Thyroid gland (tissue), 4 donors: ENCODE measurements at places on chromosomes 2 and 18. TPM values are rescaled to one million over a fixed set of nuclear protein-coding genes. Genes with fewer than 3 reads are reported as not detected.
A peak's percentile ranks its signal among the peaks of the same experiment; 100 is the strongest.

GRCh38 chr18:75376004-75376403 lies 51.5 kb downstream of the SMIM21 start:
- no peak for DNase-seq

DNA sequence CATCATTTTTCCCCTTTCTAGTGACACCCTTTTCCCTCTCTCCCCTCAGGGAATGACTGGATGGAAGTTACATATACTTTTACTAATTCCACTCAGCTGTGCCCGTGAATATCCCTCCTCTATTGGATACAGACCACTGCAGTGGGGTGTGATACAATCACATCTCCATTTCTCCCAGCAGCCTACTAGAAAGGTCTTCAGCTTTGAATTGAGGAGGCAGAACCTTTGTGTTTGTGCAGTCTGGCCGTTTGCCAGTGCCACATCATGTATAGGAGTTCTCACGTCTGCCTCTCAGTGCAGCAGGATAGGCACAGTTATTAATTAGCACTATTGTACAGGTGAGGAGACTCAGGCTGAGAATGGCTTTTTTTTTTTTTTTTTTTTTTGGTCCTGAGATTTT lies 16.4 kb downstream of the TNFRSF11A start:
- no peak for DNase-seq

DNA sequence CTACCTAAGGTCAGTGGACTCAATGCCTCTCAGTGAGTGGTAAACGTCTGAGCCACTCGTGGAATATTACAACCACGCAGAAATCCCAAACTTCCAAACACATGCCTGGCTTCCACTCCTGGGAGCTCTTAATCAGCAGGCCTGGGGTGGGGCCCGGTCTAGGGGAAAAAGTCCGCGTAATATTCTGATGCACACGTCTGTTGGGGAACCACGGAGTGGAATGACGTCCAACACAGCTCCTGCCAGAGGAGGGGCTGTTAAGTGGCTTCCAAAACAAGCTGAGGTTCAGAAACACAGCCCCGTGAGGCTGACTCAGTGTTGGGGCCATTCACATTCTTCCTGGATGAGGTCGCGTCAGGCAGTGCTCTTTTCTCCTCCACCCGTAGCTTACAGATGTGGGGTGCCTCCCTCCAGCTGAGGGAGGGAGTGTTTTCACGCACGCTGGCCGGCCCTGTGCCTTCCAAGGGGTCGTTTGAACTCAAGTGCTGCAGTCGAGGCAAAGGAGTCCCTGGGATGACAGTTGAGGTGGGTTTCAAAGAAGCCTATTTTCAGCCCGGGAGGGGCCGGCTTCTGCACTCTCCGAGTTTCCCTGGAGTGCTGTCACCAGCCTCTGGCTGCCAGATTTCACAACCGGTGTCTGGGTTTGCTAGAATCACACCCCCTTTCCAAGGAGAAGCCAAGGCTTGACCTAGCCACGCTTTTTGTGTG lies 73.1 kb downstream of the ACKR3 start:
- peak; percentile 59 for DNase-seq

GRCh38 chr2:177984749-177985148 lies 87.8 kb downstream of the PDE11A start:
- no peak for DNase-seq

DNA sequence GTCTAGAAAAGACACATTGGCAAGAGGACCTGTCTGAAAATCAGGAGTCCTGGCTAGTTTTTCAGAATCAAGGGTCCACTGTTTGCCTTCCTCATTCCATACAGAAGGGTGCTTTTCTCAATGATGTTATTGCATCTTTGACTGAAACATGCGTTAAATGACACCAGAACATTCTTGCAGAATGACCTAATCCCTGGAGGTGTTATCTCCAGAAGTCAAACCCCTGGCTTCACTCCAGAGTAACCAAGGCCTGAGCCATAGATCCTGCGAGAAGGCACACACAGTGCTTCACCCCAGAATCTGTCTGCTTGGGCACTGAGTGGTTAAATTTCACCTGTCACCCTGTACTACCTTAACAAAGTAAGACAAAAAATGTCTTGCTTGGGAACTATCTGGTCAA lies 1055.2 kb upstream of the FANCL start:
- no peak for DNase-seq

- DNase-seq, result no peak
These were observed 73.5 kb downstream of the ZCCHC2 start for GRCh38 chr18:62596145-62597005.

GRCh38 chr18:46916551-46917107 lies 678 bp downstream of the PIAS2 start:
- DNase-seq, result no peak

DNA sequence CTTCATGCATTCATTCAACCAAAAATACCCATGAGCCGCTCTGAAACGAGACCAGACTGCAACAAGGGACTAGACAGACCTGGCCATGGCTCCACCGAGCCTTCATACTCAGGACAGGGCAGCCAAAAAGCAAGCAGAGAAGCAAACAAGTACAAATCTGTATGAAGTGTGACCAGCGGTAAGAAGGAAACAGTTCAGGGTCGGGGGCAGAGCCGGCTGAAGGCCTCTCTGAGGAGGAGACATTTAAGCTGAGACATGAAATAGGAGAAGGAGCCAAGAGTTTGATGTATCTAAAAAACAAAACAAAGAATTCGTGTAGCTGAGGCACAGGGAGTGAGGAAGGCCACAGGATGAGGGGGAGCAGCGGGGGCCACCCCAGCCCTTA lies 21.3 kb upstream of the SLC66A3 start:
- DNase-seq, result no peak

DNA sequence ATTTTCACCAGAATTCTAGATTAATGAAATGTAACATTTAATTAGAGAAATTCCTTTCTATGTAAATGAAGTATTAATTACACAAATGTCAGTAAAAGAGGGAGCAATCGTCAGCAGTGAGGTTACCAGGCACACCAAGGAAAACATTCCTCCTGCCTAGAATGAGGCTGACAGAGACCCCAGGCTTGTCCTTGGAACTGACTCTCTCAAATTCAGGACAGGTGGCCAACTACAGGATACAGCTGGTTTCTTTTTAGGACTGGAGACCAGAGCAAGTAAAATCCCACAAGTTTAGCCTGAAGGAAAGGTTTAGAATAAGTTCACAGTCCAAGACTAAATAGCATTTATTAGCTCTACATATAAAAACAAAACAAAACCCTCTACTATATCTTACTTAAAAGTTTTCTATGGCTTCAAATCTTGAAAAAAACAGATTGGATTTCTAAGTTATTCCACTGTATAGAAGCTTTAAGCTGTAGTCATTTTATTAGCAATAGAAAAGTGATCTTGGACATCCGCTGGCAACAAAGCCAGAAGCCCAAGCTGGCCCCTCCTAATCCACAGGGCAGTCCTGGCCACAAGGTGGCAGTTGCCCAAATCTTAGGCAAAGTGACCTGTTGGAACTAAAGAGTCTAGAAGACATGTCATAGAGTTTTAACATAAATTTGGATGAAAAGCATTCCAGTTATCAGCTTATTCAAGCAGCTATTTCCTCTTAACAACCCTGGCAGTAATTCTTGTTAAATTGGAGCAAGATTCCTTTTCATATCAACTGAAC lies 81.0 kb downstream of the SP3 start:
- peak; percentile 75 for DNase-seq

- no peak for DNase-seq
These were observed 128.6 kb downstream of the SMAD2 start for GRCh38 chr18:47801817-47802216.

DNA sequence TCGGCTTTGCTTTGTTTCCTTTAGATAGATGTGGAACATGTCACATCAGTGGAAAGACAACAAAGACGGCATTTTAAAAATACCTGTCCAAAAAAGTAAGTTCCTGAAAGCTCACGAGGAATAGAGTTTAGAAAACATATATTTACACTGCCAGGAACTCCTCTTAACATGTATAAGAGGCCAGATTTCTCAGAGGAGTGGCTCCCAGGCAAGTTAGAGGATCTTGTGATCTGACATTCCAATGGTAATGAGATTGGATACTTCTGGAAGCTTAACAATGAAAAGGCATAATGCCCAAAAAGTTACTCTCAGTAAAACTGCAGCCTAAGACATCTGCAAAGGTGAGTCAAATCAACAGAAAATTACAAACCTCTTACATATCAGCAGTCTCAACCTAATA lies 77.1 kb downstream of the CYRIA start:
- DNase-seq, result no peak

- no peak for DNase-seq
These were observed 143.3 kb downstream of the HDAC4 start for GRCh38 chr2:239257511-239257937.

DNA sequence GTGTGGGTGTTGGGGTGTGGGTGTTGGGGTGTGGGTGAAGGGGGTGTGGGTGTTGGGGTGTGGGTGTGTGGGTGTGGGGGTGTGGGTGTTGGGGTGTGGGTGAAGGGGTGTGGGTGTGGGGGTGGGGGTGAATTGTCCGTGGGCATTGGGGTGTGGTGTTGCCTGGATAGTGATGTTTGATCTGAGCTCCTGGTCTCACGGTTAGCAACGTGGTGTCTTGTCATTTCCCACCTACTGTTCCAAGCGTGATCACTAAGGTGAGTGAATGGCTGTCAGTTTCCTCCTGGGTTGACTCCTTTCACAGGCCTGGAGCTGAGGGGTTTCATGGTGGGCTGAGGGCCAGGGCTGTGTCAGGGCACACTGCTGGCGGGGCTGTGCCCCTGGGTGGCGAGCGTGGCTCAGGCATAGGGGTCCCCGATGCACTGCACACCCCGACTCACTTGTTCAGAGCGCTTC lies 27.2 kb downstream of the RTP5 start:
- DNase-seq, result no peak

- DNase-seq, result no peak
These were observed 183.5 kb downstream of the ANTXR1 start for GRCh38 chr2:69196327-69197117.

DNA sequence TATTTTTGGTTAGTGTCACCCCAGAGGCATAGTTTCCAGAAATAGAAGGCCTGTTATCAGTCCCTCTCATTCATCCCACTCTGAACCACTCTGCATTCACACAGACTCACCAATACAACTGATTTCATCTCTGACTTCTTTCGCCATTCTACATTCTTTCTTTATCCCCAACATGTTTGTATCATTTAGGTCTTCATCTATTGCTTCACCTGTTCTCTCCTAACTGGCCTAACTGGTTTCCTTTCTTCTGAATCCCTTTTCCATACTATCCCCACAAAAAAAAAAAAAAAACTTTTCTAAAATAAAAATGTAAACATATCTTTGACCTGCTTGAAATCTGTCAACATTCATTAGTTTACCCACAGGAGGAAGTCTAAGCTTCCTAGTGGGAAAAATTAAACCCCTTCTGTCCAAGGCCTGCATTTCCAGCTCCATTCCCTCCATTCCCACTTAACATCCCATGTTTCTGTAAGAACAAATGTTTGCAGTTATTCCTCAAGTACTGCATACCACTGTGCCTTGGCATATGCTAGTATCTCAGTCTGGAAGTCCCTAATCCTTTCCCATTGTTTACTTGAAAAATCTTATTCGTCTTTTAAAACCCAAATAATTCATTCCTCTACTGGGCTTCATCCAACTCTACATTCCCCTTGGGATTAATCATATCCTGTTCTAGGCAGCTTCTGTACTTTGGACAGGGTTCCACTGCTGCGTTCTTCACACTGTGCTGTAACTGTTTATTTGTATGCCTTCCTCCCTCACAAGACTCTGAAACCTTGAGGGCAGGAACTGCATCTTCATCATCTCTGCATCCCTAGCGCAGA lies 68.5 kb downstream of the FIGN start:
- no peak for DNase-seq

DNA sequence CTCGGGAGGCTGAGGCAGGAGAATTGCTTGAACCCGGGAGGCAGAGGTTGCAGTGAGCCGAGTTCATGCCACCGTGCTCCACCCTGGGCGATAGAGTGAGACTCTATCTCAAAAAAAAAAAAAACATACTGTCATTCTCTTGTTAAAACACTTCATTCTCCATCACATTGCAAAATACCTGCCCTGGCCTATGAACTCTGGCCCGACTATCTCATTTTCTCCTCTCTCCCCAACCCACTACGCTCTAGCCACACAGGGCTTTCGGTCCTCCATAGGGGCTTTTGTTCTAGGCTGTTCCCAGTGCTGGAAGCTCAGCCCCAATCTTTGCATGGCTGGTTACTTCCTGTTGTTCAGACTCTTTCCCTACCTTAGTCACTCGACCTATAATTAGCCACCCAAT lies 10.3 kb downstream of the CEP76 start:
- DNase-seq, result no peak

GRCh38 chr2:158914066-158914465 lies 54.4 kb upstream of the TANC1 start:
- DNase-seq, result no peak

- DNase-seq, result no peak
These were observed 304.2 kb downstream of the EPHA4 start for GRCh38 chr2:221267773-221268425.

DNA sequence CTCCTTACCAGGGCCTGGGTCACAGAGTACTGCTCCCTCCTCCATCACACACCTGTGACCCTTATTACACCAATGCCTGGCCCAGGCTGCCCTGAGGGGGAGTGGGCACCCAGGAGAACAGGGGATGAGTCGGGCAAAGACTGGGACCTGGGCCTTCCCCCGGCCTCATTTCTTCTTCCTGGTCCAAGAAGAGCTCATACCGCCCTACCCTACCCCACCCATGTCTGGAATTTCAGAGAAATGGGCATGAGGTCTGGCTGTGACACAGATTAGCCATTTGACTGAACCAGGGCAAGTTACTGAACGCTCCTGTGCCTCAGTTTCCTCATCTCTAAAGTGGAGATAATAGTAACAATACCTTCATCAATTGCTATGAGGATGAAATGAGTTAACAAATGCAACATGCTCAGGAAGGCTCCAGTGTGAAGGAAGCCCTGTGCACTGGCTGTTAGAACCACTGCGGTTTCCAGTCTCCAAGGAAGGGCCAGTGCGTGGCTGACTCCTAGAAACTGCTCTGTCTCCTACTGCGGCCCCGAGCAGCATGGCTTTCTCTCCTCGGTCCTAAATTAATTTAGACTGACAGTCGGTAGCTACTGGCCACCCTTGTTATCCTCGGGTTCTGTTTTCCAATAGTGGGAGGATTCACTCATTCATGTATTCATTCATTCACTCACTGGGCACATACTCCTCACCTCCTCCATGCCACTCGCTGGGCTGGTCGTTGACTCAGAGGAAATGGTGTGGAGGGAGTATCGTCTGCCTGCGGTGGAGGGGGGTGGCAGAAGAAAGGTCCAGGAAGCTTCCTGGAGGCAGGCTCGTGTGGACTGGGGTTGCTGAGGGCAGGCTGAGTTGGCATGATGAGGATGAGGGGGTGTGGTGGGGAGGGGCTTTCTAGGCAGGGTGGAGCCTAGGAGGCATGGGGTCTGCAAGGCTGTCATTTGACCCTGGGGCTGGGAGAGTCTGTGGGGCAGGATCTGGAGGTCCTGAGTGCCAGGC lies 175.6 kb downstream of the GLI2 start:
- no peak for DNase-seq

DNA sequence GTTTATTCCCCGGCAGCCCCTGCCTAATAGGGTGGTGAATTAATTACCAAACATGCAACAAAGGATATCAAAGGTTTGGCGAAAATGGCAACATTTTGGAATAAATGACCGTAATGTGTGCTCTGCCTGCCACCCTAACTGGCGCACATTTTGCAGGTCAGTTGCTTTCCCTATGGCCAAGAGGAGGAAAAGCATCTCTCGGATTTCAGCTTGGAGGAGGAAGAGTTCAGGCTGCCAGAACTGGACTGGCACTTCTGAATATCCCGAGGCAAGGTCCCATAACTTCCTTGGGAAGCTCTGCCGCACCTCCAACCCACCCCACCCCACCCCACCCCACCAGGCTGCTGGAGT lies 37.1 kb downstream of the SLC25A52 start:
- no peak for DNase-seq

Gene PLGLB1
- 2.3 TPM for total RNA-seq

Gene ANKRD62
- total RNA-seq, result not detected

Gene SCN1A
- total RNA-seq, result not detected

Gene TTC31
- 20.9 TPM for total RNA-seq
